ENCODE measurements at places on chromosomes 4 and X.

GRCh38 chr4:109985993-109986974, 73.6 kb downstream of the EGF start:
- no peak for DNase-seq

DNA sequence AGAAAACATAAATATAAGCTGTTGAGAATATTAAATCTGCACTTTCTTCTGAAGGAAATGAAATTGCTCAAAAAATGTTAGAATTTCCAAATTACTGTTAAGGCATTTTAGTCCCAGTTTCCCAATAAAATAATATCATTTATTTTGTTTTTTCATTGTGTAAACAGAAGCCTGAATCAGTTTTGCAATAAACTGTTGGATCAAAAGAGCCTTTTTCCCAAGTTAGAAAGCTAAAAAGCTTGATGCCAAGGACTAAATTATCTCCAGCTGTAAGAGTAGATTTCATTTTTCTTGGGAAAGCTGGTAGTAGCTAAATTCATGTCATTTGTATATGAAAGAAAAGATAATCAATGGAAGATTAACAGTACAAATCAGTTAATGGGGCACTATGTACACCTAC, 95.8 kb downstream of the RNF150 start:
- DNase-seq: no peak

- DNase-seq: no peak
These were observed 300.0 kb upstream of the PUDP start for GRCh38 chrX:7447801-7448499.

GRCh38 chr4:127634181-127634580, 1.4 kb downstream of the INTU start:
- no peak for DNase-seq

GRCh38 chr4:24768604-24769003, 26.8 kb upstream of the SOD3 start:
- DNase-seq: no peak
